ENCODE measurements at places on chromosomes 3 and 15.

DNA sequence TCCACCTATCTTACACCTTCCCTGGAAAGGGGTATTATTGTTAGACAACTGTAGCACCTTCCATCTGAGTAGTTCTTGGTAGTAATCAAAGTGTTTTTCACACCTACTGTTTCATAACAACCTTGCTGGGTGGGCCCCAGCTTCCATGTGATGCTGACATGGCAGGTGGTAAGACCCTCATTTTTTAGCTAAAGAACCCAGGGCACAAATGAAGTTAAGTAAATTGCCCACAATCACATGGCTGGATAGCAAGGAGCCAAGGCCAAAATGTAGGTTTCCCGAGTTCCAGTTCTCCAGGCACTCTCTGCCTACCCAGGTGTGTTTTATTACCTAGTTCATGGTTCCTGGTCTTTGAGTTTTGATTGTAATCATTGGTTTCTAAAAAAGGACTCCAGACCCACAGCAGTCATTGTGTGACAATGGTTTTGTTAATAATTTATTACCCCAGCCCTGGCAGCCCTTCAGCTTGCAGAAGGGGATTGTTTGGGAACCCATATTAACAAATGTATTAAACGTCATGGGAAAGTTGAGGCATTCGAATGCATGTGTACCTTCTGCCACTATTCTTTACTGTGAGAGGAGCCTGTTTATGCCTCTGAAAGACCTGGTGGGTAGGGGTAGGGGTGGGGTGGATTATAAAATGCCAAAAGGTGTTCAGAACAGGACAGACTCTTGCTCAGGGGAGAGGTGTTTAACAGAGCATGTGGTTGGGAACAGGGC, 222.2 kb upstream of the BHLHE40 start:
- no peak for DNase-seq

- DNase-seq: no peak
Observed at GRCh38 chr15:66682246-66682645, 19.8 kb upstream of the SMAD6 start.

DNA sequence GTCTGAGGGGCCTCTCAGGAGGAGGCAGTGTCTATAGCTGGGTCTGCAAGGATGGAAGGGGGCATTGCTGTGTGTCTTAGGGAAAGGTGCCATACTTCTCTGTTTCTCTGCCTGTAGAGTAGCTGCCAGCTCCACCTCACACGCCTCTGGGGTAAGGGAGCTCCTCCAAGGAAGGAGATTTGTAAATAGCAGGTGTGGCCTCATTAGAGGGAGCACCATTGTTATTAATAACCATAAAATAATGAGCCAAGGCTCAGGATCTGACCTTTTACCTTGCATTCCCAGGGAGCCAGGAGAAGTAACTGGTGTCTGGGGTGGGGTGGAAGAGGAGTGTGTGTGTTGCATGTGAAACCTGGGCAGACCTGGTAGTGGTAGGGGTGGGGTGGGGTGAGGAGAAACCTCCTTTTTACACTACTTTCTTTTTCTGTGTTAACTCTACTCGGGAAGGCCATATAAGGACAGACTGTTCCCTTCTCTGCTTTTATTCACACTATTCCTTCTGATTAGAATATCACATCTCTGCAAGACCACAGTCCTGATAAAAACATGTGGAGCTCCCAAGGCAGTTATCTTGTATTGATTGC, 2.2 kb upstream of the C15orf39 start:
- no peak for DNase-seq

DNA sequence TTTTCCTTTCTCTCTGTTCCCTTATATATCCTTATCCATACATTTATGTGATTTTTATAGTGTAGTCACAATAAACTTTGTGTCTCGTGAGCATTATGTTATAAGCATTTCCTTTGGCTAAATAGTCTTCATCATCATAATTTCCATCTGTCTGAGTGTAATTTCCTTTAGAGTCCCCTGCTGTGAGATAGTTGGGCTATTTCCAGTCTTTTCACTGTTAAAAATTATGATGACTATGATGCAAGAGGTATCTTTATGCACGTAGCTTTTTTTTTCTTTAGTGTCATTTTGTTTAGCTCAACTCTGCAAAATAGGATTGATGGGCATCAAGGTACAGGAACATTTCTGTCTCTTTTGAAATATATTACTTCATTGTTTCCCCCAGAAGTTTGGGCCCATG, 26.9 kb upstream of the CA12 start:
- DNase-seq: no peak

DNA sequence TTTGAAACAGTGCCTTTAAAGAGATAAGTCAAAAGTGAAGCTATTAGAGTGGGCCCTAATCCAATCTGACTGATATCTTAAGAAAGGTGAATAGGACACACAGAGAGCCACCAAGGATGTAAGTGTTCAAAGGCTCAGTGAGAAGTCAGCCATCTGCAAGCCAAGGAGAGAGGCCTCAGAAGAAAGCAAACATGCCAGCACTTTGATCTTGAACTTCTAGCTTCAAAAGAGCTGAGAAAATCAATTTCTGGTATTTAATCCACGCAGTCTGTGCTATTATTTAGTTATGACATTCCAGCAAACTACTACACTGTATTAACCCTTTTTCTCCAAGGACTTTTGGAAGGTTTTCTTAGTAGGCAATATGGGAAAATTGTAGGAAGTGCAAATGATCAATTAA, 95.7 kb downstream of the LRRC3B start:
- DNase-seq: no peak

GRCh38 chr3:73150369-73151130, 89.1 kb downstream of the EBLN2 start:
- no peak for DNase-seq
